ENCODE measurements at places on chromosomes 3 and 15.

DNA sequence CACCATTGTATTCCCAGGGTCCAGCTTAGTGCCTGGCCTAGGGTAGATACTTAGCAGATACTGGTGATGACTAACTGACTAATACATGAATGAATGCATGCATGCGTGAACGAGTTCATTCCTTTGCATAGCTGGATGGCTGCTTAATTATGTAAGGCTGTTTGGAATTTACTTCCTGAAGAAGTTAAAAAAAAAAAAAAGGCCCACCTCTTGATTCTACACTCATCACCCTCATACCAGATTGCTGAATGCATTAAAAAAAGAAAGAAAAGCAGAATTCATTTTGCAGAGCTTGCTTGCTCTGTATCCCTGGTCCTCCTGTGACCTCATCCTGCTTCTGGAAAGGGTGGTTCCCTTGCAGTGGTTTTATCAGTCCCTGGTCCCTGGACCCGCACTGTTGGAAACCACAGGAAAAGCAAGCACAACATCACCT is 277.6 kb upstream of the CFAP20DC start:
- peak; percentile 66 for DNase-seq

- DNase-seq: peak; percentile 5
These were observed 85.5 kb downstream of the DMXL2 start for GRCh38 chr15:51536965-51537574.

DNA sequence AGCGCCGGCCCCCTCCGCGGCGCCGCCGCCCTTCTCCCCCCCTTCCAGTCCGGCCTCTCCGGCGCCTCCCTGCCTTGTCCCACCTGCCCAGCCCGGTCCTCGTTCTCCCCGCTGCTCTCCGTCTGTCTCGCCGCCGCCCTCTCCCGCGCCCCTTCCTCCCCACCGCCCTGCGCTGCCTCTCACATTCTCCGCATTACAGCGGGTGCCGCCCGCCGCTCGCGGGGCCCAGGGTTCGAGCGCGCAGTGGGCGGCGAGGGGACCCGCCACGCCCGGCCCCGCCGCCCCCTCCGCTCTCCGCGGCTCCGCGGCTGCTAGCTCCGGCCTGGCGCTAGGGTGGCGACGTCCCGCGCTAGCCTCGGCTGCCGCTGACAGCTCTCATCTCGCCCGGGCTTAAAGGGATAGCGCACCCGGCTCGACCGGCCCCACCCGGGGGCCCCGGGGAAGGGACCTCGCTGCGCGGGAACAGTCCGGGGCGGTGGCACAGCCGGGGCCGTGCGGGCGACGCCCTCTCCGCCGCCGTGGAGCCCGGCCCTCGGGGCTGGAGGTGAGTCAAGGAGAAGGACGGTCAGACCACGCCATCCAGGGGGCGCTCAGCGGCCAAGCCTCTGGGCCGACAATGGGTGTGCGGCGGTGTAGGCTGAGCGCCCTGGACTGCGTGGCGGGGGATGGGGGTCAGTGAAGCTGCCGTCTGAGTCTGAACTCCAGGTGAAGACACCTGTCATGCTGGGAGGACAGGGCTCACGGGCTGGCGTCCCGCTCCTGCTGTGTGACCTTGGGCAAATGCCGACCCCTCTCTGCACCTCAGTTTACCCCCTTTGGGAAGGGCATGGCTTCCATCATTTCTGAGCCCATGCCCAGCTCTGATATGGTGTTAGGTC is 187.4 kb upstream of the LINGO1 start:
- no peak for DNase-seq

DNA sequence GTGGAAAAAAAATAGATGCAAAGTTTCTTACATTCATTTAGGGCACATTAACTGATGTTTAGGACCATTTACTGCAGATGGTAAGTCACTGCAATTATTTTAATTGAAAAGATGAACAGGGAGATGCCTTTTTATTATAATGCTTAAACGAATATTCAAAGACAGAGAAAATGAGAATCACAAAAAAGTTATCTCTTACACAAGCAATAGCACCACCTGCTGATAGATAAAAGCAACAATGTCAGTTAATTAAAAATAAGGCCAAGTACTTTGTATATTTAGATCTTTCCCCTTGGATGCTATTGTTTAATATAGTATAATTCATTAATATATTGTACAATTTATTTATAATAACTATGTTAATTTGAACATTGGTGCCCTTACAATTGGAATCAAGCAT is 55.9 kb downstream of the IFT80 start:
- no peak for DNase-seq

GRCh38 chr3:148861277-148861869 is 3.7 kb upstream of the CPA3 start:
- DNase-seq: no peak

- DNase-seq: no peak
These were observed 64.4 kb downstream of the TRIM71 start for GRCh38 chr3:32882189-32882588.

DNA sequence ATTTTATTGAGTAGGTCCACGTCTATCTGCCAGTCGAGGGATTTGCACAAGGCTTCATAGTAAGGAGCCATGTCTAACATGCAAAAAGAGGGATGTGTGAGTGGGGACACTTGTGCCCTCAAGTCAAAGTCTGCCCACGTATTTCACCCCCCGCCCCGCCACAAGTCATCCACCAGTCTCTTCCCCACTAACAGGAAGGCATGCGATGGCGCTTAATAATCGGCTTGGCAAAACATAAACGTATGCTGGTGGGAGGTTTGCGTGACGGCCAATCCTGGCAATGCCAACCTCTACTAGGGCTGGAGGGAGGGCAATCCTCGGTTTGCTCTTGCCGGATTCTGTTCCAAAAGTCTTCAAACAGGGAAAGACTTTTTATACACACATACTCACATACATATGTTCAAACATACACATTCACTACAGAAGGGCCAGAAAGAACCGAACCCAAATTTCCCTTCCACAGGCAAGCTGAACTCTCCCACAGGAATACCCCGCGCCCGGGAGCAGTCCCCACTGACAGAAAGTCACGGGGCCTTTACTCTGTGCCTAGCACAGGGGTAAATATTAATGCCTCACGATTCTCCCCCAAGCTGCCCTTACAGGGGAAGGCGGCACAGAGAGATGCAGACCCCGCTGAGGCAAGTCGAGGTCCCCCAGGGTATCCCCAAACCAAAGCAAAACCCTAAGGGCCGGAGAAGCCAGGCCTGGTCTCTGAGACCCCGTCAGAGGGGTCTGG is 675 bp downstream of the PSMD6 start:
- DNase-seq: no peak

All from brain microvascular endothelial cell (primary cell).